ENCODE measurements at places on chromosomes 3 and 15. TPM values are rescaled to one million over a fixed set of nuclear protein-coding genes. Genes with fewer than 3 reads are reported as not detected.

PLCL2 gene
- total RNA-seq = 24.4 TPM

C2CD4A gene
- not detected for total RNA-seq

- no peak overlapping the region for H3K4me3 ChIP-seq
- no peaks in the 10 kb centered on the region for H3K27me3 ChIP-seq
- H3K4me1 ChIP-seq = no peaks in the 10 kb centered on the region
- no peak for DNase-seq
- H3K36me3 ChIP-seq = no peaks in the 10 kb centered on the region
- no peak overlapping the region for H3K27ac ChIP-seq
Observed at GRCh38 chr3:41330465-41330864, 131.2 kb downstream of the CTNNB1 start.

- peaks cover 15% of the 10 kb centered on the region for H3K4me1 ChIP-seq
- H3K27ac ChIP-seq = no peak overlapping the region
- H3K36me3 ChIP-seq = no peaks in the 10 kb centered on the region
- no peak for DNase-seq
Observed at GRCh38 chr3:181698263-181698954, 13.3 kb upstream of the SOX2 start.

DNA sequence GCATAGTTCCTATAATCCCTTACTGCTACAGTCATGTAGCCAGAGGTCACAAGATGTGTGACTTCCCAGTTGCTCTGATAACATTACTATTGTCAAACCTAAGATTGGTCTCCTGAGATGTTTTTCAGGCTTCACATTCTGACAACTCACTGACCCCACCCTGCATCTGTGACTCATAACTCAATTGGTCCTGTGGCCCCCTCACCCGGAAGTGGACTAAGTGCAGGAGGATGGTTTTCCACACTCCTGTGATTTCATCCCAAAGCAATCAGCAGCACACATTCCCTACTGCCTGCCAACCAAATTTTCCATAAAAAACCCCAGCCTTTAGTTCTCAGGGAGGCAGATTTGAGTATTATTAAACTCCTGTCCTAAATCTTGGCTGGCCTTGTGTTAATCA, 564.9 kb upstream of the ZNF385D start:
- H3K4me1 ChIP-seq = no peaks in the 10 kb centered on the region
- H3K27ac ChIP-seq = no peak overlapping the region
- no peak for DNase-seq
- no peaks in the 10 kb centered on the region for H3K27me3 ChIP-seq
- H3K36me3 ChIP-seq = no peaks in the 10 kb centered on the region

GRCh38 chr3:105997800-105998526, 129.2 kb upstream of the CBLB start:
- H3K36me3 ChIP-seq = peaks cover 36% of the 10 kb centered on the region
- no peaks in the 10 kb centered on the region for H3K27me3 ChIP-seq
- H3K27ac ChIP-seq = no peak overlapping the region
- H3K4me3 ChIP-seq = no peak overlapping the region
- H3K4me1 ChIP-seq = peaks cover 2% of the 10 kb centered on the region
- no peak for DNase-seq

- H3K27ac ChIP-seq = no peak overlapping the region
- no peaks in the 10 kb centered on the region for H3K27me3 ChIP-seq
- peaks cover 17% of the 10 kb centered on the region for H3K36me3 ChIP-seq
- peaks cover 34% of the 10 kb centered on the region for H3K4me1 ChIP-seq
Observed at GRCh38 chr3:37991823-37992222, 1.2 kb downstream of the VILL start.

DNA sequence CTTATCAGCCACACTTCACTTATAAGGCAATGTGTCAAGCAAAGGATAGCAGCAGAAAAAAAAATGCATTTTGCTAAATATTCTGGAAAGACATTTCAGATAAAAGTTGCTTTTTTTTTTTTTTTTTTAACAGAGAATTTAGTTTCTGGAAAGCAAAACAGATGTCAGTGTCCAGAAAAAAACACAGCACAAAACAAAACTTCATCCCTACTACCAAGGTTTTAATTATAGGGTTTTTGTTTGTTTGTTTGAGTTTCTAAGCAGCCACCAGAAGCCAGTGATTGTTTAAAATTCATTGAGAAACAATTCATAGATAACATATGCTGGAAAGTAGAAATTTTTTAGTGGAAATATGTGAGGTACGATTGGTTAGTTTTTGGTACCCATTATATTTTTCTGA, 1202.7 kb downstream of the OTOL1 start:
- no peak overlapping the region for H3K4me3 ChIP-seq
- no peaks in the 10 kb centered on the region for H3K4me1 ChIP-seq
- no peak for DNase-seq
- H3K27ac ChIP-seq = no peak overlapping the region

DNA sequence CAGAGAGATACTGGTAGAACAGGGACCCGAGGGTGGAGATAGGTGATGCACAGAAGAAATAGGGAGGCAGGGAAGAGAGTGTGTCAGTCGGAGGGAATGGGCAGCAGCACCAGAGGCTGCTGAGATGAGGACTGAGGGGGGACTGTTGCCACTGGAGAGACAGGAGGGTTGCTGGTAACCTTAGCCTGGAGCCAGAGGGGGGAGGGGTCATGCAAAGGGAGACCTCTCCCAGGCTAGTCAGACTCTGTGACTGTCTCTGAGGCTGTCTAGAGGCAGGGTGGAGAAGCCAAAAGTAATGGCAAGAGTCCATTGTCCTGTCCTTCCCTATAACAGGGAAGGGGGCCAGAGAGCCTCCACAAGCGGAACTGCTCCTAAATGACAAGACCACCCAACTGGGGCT, 2.1 kb upstream of the DLEC1 start:
- no peak overlapping the region for H3K4me3 ChIP-seq
- H3K4me1 ChIP-seq = peaks cover 32% of the 10 kb centered on the region
- peaks cover 10% of the 10 kb centered on the region for H3K36me3 ChIP-seq
- H3K27ac ChIP-seq = no peak overlapping the region
- H3K27me3 ChIP-seq = peaks cover 5% of the 10 kb centered on the region
